Stimulated activated CD4-positive, alpha-beta T cell treated with anti-CD3 and anti-CD28 coated beads, TNF-alpha, amount 100 ng/mL, for 1 hour (primary cell): ENCODE measurements at places on chromosomes 3 and 15.

- DNase-seq = no peak
Observed at GRCh38 chr15:69979262-69979661, 118.5 kb downstream of the TLE3 start.

DNA sequence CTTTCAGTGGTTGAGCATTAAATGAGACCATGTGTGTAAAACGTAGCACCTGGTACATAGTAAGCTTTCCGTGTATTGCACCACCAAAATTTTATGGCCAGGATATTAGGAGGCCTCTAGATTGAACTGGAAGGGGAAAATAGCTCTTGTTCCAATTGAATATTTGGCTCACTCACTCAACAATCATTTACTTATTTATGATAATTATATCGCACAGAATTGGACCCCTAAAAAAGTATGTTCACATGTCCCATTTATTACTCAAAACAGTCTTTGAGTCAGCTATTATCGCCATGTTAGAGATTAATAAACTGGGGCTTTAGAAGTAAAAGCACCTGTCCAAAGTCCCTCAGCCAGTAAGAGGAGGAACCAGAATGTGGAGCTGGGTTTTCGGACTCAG, 5.1 kb upstream of the TTLL3 start:
- no peak for DNase-seq

DNA sequence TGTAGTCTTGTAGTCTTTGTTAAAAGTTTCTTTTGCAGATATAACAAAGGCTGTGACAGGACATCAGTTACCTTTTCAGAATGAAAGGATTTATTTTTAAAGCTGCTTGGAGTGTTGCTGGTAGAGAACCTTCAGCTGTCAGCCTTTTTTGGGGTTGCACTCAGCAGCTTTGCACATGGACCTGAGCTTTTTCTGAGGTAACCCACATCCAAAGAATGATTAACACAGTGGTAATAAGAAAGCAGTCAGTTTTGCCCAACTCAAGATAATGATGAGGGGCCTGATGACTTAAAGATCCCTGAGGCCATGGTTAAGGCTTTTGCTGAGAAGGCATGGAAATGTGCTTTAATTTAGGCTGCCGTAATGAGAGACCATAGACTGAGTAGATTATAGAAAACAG, 1042.7 kb downstream of the PLOD2 start:
- no peak for DNase-seq

GRCh38 chr3:16365491-16366128, 100.6 kb downstream of the OXNAD1 start:
- no peak for DNase-seq

DNA sequence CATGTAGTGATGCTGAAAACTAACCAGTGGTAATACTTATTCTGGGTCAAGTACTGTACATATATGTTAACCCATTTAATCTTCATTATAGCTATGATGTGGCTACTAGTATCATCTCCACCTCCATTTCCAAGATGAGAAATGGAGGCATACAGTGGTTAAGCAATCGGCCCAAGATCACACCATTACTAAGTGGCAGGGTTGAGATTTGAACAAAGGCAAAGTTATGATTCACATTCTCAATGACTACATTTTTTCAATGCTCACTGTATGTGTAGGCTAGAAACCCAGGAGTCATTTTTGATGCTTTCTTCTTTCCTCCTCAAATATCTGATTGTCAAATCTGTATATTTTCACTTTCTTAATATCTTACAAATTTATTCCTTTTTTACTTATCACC, 30.2 kb downstream of the ABI3BP start:
- no peak for DNase-seq

DNA sequence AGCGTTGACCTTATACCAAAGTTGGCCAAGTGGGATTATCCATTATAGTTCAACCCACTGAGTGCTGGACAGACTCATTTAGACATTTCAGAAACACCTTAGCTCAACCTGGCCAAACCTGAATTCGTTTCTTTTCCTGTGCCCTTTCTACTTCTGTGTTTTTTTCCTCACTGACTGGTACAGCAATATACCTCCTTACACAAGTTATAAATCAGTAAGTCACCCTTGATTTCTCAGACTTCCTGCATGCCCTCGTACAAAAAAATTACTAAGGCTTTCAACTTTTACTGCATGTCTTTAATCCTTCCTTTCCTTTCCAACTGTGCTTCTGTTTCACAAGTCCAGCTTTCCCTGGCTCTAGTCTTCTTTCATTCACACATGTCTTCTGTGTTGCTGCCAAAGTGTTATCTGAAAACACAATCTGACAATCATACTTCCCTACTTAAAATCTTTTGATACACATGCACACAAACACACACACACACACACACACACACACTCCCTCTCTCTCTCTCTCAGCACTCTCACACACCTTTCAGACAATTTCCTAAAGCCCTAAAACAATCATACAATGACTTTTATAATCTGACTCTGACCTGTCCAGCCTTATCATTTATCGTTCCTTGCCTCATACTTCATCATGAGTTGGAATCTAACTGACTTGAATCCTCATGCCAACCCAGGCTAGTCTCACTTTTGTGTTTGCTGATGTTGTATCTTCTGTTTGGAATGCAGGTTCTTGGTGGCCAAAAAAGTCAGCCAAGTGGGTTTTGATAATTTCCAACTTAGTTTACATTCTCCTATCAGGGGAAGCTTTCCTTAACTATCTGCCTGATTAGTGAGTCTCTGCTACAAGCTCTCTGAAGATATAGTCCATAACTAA, 436.4 kb downstream of the NAALADL2 start:
- no peak for DNase-seq

DNA sequence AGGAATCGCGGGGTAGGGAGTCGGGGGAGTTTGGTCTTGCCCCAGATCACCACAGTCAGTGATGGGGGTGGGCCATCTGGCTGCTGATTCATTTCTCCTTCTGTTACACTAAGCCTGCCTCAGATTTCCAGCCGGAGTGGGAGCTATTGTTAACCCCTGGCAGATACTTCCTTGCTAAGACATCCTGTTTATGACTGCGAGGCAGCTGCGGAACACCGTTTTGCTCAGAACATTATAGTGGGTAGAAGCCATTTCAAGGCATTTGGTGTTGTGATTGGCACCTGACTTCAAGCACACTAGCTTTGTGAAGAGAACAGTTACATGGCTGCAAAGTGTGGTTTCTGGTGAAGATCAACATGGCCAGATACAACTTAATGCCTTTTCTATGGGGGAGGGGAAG, 73.8 kb downstream of the FLNB start:
- DNase-seq = no peak

GRCh38 chr3:65778968-65779367, 259.8 kb downstream of the MAGI1 start:
- no peak for DNase-seq

GRCh38 chr3:154169796-154170110, 48.6 kb downstream of the ARHGEF26 start:
- DNase-seq = no peak
